Stimulated activated CD4-positive, alpha-beta T cell treated with anti-CD3 and anti-CD28 coated beads, Interleukin-12 subunit alpha, Interleukin-12 subunit beta, amount 100 ng/mL, for 4 hours (primary cell): ENCODE measurements at places on chromosomes 1 and 21.

GRCh38 chr1:3611170-3612019 is at the start of gene MEGF6:
Gene MEGF6, minus strand, starts transcription at chr1:3611508. Its CDS starts 240 bp downstream, at chr1:3611268.
- DNase-seq: peak; percentile 77

- DNase-seq: no peak
These were observed 36.5 kb upstream of the KCND3 start for GRCh38 chr1:112026016-112026415.

- DNase-seq: no peak
These were observed 1.4 kb downstream of the ACADM start for GRCh38 chr1:75725861-75726361.

DNA sequence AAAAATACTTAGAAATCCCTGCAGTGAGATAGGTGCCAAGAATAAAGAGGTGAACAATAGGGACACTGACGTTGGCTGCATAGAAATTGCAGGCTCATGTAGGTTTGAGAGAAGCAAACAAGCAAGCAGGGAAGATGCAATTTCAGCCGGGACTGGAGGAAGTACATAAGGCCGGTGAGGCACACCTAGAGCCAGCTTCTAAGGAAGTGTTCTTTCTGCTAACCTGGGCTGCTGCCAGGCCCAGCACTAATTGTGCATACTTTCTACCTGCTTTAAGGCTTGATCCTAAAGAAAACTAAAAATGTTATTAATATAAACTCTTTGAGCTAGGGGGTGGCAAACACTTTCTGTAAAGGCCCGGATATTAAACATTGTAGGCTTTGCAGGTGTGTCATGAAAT is 71.0 kb downstream of the LMO4 start:
- DNase-seq: no peak

DNA sequence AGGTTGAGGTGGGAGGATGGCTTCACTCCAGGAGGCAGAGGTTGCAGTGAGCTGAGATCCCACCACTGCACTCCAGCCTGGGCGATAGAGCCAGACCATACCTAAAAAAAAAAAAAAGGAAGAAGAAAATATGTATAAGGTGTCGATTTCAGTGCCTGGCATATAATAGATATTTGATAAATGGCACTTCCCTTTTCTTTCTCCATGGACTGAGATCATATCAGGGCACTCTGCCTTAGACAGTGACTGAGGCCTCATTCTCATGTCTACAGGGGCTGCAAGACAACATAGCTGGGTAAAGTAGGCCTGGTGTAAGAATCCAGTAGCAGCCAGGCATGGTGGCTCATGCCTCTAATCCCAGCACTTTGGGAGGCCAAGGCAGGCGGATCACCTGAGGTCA is 21.2 kb downstream of the PCAT6 start:
- DNase-seq: no peak

- DNase-seq: no peak
These were observed 269.9 kb downstream of the HLX start for GRCh38 chr1:221149111-221149510.

DNA sequence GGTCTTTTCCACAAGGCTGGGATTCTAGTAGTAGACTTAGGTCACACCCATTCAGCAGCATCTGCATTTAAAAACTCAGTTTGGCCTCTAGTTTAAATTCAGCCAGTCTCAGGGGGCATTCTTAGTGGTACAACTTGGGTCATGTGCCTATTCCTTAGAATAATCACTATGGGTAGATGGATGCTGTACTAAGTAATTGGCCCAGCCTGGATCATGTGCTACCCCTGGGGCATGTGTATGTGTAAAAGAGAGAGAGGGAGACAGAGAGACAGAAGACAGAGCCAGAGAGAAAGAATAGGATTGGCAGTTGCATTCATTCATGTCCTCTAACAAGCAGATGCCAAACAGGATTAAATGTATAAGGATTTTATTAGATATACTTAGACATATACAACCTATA is 13.6 kb upstream of the SYT14 start:
- no peak for DNase-seq

- no peak for DNase-seq
These were observed 10.3 kb downstream of the FBXO28 start for GRCh38 chr1:224124220-224124619.

DNA sequence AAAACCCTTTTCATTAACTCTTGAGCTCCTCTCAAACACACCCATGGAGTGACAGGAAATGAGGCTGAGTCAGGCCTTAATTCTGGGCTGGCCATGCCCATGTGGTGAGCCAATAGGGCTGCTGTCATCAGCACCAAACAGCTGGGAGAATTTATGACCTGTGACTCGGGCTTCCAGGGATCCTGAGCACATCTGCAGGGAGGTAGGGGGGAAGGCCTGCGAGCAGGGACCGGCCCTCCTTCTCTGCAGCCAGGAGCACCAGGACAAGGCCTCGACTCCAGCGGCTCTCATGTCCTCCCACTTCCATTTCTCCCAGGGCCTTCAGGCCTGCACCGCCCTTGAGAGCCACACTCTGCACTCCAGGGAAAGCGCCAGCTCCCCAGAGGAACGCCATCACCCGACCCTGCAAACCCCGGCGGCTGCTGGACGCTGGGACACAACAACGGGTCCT is 14.6 kb downstream of the RIPK4 start:
- no peak for DNase-seq

DNA sequence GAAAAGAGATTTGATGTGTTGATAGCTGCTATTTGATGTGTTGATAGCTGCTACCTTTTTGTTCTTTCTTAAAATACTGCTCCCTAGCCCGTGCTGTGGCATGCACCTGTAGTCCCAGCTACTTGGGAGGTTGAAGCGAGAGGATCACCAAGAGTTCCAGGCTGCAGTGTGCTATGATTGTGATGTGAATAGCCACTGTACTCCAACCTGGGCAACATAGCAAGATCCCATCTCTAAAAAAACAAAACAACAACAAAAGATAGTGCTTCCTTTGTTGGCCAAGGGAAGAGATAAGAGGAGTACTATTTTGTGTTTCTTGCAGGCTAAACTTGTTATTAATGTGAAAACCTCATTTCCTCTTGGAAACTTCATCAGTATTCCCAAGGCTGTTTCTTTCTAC is 6.1 kb downstream of the GPSM2 start:
- DNase-seq: no peak

DNA sequence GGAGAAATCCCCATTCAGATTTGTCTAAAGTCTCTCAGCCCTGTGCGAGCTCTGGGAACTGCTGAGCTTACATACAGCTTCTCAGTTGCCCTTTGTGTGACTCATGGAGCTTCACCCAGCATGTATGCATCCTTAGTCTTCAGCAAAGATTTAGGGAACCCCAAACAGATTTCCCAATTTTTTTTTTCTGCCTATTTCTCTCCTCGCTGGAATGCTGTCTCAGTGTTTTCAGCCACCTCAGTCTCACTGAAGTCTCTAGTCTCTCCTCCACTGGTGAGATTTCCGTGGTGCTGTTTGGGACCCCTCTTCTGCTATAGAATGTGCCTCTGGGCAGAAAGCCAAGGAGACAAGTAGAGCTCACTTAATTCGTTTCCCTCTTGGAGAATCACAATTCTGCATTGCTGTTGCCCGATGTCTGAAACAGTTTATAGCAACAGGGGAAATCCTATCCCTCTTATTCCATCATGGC is 28.1 kb upstream of the TXLNA start:
- no peak for DNase-seq

DNA sequence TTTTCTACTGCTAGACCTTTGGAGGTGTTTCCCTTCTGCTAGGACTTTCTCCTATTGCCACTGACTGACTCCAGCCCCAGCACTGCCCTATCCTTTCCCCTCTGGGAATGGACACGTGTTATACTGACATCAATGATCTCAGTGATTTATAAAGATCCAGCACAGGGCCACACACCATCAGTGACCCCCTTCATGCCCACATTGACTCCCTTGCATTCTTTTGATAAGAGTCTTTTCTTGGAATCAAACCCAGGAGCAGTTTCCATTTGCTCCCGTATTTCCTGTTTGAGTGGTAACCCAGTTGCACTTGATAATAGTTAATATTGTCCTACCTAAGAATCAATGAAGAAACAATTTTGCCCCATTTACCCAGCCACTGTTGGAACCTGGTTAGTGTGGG is 501.0 kb upstream of the USP24 start:
- no peak for DNase-seq

DNA sequence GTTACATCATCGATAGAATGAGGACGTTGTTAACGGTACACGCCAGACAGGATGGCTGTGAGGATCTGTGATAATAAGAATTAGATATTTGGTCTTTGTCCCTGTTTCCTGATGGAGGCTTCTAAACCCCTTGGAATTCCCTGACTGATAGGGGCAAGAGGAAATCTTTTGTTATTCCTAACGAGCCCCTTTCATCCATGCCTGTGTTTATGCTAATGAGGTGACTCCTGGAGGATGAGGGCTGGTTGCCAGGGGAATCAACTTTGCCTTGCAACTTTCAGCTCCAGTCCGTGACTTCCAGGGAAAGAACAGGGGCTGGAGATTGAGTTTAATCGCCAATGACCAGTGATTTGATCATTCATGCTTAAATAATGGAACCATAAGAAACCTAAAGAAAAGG is 39.3 kb upstream of the NLRP3 start:
- DNase-seq: no peak

DNA sequence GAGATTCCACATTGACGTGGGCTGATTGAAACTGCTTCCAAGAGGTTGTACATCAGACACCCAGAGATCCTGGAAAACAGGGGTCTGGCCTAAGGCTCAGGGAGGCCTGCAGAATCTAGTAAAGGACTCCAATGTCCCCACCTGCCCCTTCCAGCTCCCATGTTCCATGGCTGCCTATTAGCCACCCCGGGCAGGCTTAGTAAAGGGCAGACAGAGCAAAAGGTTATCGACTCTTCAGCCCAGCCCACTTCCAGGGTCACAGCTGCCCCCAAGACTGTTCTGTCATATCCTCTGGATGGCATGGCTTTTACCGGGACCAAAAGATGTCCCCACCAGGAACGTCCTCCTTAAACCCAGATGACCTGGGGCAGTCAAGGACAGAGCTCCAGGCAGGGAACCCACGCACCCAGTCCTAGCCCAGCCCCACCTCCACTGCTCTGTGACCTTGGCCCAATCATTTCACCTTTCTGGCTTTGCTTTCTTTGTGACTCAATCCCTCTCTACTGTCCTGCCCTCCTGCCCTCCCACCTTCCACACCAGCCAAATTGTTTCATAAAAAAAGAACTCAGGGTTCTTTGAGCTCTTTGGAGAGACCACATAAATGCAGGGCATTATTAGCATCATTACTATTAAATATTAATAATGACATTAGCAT is 4.8 kb upstream of the CNTN2 start:
- no peak for DNase-seq

DNA sequence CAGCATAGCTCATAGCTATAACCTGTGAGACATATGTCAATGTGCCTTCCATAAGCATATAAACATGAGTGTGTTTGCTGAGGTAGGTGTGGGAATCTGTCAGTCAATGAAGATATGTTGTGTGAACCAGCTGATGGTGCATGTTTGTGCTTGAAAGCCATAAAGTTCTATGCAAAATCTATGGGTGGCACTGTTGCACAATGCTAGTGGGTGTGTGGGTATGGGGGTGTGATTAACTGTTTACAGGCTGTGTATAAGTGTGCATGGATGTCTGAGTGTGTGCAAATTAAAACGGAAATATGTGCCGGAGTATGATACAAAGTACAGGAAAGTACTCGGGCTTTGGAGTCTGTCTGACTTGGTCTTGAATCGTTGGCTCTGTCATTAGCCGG is 1.0 kb upstream of the ATP2B4 start:
- no peak for DNase-seq

GRCh38 chr1:117566556-117566955 is 39.3 kb upstream of the TENT5C start:
- DNase-seq: no peak

DNA sequence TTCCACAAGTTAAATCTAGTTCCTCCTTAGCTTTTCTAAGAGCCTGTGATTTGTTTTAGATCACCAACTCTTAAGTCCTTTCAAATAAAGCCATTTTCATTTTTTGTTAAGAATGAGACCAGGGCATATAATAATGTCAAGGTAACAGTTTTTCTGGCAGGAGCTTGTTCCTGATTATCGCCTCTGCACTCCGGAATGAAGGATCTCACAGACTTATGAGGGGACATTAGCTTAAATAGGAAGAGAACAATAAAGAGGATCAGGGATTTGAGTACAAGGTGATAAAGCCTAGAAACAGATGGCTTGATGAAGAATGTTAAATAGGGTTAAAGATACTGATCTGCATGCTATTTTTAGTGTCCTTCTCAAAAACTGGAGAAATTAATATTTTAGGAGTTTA is 13.6 kb upstream of the OTUD7B start:
- no peak for DNase-seq

- no peak for DNase-seq
These were observed 245.0 kb upstream of the OLFM3 start for GRCh38 chr1:102241431-102242338.

DNA sequence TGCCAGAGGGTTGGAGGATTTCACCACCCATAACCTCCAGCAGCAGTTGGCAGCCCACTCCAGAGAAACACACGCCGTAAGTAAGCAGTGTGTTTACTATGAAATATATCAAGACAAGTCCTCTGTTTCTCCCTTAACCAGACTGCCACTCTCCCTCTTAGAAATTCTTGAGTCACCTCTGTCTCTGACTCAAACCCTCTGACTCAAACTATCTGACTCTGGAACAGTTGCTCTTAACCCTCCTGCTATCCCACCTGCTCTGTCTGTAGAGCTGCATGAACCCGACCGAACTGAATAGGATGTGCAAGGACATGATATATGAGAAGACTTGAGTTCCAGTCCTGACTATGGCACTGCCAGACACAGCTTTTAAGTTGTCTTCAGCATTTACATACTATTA is 14.1 kb downstream of the INPP5B start:
- DNase-seq: no peak

DNA sequence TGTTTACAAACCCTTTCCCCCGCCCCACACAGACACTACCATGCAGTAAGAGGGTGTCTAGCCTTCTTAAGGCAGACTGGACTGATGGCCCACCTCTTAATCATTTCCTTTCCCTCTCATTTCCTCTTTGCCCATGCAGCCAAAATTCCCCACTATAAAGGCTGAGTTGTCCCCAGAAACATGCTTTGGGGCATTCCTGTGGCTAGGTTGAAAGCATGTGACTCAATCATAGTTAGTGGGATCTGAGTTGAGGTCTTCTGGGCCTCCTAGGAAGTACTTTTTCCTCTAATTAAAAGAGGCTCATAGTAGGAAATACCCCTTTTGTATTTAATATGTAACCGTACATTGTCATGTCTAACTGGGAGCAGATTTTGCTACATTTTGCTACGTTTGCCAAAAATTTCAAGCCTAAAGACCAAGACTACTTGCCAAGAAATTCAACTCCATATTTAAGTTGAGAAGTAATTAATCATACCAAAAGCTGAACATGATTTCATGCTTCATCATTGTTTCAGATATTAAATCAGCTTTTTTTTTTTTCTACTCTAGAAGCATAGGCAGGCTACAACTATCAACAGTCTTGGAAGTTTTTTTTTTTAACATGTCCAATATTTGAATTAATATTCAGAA is 174.7 kb downstream of the ADGRL4 start:
- no peak for DNase-seq

GRCh38 chr21:35005077-35005476 is 44.0 kb downstream of the RUNX1 start:
- DNase-seq: no peak

- DNase-seq: no peak
These were observed 10.5 kb downstream of the RAB4A start for GRCh38 chr1:229281339-229281926.
